Uterus (tissue), 4 donors: ENCODE measurements at places on chromosomes 5 and 9. TPM values are rescaled to one million over a fixed set of nuclear protein-coding genes. Genes with fewer than 3 reads are reported as not detected.

DNA sequence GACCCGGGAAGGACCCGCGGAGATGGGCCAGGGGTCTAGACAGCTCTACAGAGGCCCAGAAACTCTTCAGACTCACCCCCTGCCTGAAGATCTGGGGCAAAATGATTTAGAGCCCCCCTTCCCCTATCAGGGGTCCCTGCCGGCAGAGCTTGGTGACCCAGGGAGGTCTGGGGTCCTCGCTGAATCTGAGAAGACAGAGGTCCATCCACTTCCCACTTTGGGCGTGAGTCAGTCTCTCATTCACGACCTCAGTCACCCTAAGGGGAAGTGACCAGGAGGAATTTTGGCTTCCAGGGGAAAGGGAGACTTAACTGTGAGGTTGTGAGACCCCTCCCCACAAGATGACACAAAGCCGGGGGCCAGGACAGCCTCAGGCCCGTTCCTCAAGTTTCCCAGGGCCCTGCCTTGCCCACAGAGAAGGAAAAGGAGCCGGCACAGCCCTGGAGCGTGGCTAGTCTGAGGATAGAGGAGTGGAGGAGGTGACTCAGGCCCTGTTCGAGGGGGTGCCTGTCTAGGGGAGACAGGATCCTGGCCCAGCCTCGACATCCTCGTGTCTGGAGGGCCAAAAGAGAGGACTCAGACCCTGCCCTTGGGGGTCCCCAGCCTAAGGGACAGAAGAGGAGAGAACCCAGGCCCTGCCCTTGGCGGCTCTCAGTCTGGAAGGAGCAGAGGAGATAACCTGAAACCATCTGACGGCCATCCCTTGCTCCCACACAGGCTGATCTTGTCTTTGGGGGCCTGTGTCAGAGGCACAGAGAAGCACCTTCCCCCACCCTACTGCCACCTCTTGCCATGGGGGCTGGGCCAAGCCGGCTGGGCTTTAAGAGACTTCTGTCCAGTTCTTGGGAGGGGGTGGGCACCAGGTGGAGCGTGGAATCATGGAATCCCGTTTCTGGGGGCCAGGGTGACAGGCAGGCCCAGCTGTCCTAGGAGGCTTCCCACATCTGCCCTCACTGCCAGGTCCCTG, 889 bp downstream of the PDLIM4 start:
- peak overlapping the region; percentile 80 for H3K4me3 ChIP-seq
- peaks cover 22% of the 10 kb centered on the region for H3K4me1 ChIP-seq
- H3K27me3 ChIP-seq, result no peaks in the 10 kb centered on the region

GRCh38 chr9:126973651-126974529, 59.3 kb downstream of the RALGPS1 start:
- DNase-seq, result no peak
- H3K27ac ChIP-seq, result no peak overlapping the region
- no peaks in the 10 kb centered on the region for H3K27me3 ChIP-seq
- H3K4me1 ChIP-seq, result no peaks in the 10 kb centered on the region
- H3K4me3 ChIP-seq, result no peak overlapping the region

DNA sequence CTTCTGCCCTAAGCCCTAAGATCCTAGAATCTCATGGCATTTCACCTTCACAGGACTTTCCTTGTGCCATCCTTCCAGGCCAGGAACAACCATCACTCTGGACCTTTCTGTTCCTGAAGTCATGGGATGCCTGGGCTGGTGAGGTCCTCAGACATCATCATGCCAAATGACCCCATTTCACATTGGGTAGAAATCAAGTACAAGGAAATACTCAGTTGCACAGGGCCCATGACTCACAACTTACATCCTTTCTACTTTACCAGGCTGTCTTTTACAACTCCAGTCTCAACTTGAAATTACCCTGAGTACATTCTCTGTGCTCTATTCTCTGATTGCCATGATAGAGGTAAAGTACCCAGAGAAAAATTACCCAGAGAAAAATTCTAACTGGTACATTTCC, 167.1 kb downstream of the PIK3R1 start:
- H3K36me3 ChIP-seq, result no peaks in the 10 kb centered on the region
- H3K4me1 ChIP-seq, result no peaks in the 10 kb centered on the region

GRCh38 chr9:129275626-129276247, 97.7 kb upstream of the IER5L start:
- H3K36me3 ChIP-seq, result no peaks in the 10 kb centered on the region
- no peak overlapping the region for H3K27ac ChIP-seq
- no peaks in the 10 kb centered on the region for H3K4me1 ChIP-seq

- DNase-seq, result no peak
- H3K27ac ChIP-seq, result no peak overlapping the region
- H3K4me1 ChIP-seq, result no peaks in the 10 kb centered on the region
These were observed 63.5 kb upstream of the MOCS2 start for GRCh38 chr5:53173083-53173482.

- no peaks in the 10 kb centered on the region for H3K36me3 ChIP-seq
- H3K27me3 ChIP-seq, result no peaks in the 10 kb centered on the region
- H3K4me1 ChIP-seq, result no peaks in the 10 kb centered on the region
- H3K4me3 ChIP-seq, result no peak overlapping the region
- no peak for DNase-seq
These were observed 156.1 kb upstream of the GHR start for GRCh38 chr5:42267091-42267490.

GRCh38 chr9:3906437-3907213, 380.8 kb upstream of the RFX3 start:
- H3K4me1 ChIP-seq, result no peaks in the 10 kb centered on the region
- no peak overlapping the region for H3K4me3 ChIP-seq
- H3K27ac ChIP-seq, result peak overlapping the region; percentile 38

GRCh38 chr5:57209316-57210040, 35.6 kb downstream of the GPBP1 start:
- H3K27ac ChIP-seq, result no peak overlapping the region
- no peaks in the 10 kb centered on the region for H3K36me3 ChIP-seq
- DNase-seq, result no peak
- no peak overlapping the region for H3K4me3 ChIP-seq

GRCh38 chr5:149397530-149397929, 18.4 kb upstream of the IL17B start:
- H3K36me3 ChIP-seq, result no peaks in the 10 kb centered on the region
- H3K4me1 ChIP-seq, result no peaks in the 10 kb centered on the region
- H3K4me3 ChIP-seq, result no peak overlapping the region
- peak overlapping the region; percentile 51 for H3K27ac ChIP-seq
- DNase-seq, result peak; percentile 87

DNA sequence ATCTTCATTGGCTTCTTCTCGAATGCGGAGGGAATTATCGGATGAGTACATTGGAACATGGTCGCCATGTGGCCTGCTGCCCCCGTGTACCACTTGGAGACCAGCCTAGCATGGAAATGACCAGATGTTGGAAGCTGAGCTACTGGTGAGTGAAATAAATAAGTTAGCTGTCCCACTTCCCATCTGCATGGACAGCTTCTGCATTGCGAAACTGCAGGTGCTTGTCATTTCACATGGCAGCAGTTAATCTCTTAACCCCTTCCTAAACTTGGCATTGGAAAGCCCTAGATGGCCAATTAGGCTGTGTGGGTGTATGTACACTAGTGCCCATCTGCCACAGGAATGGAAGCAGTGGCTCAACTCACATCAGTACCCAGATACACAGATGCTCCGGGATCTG, 246.6 kb upstream of the IL12B start:
- no peak for DNase-seq
- no peak overlapping the region for H3K4me3 ChIP-seq
- no peak overlapping the region for H3K27ac ChIP-seq
- no peaks in the 10 kb centered on the region for H3K27me3 ChIP-seq
- no peaks in the 10 kb centered on the region for H3K36me3 ChIP-seq

- no peaks in the 10 kb centered on the region for H3K36me3 ChIP-seq
- no peaks in the 10 kb centered on the region for H3K4me1 ChIP-seq
- H3K27ac ChIP-seq, result no peak overlapping the region
- no peak for DNase-seq
- H3K27me3 ChIP-seq, result no peaks in the 10 kb centered on the region
These were observed 5.7 kb downstream of the ZNF366 start for GRCh38 chr5:72501488-72501887.

GRCh38 chr5:143126174-143127019, 277.1 kb downstream of the NR3C1 start:
- no peak for DNase-seq
- H3K36me3 ChIP-seq, result no peaks in the 10 kb centered on the region
- H3K27me3 ChIP-seq, result no peaks in the 10 kb centered on the region
- H3K4me1 ChIP-seq, result peaks cover 5% of the 10 kb centered on the region
- H3K4me3 ChIP-seq, result no peak overlapping the region
- H3K27ac ChIP-seq, result no peak overlapping the region

Gene MOB3B
- total RNA-seq, result 15.6 TPM

Gene SPINK4
- total RNA-seq, result not detected

Gene GDF9
- 0.62 TPM for total RNA-seq

Gene TSSK1B
- total RNA-seq, result 0.35 TPM

Gene NOL6
- total RNA-seq, result 22.1 TPM

Gene MARCOL
- not detected for total RNA-seq

Gene SARDH
- total RNA-seq, result not detected

Gene ECSCR
- total RNA-seq, result 68.9 TPM

Gene OCLN
- 29.5 TPM for total RNA-seq

Gene ZNF658
- 10.7 TPM for total RNA-seq
